ENCODE measurements at places on chromosomes 6 and 20.

GRCh38 chr6:36623547-36624459 is 29.6 kb downstream of the SRSF3 start:
- peak; percentile 90 for DNase-seq

DNA sequence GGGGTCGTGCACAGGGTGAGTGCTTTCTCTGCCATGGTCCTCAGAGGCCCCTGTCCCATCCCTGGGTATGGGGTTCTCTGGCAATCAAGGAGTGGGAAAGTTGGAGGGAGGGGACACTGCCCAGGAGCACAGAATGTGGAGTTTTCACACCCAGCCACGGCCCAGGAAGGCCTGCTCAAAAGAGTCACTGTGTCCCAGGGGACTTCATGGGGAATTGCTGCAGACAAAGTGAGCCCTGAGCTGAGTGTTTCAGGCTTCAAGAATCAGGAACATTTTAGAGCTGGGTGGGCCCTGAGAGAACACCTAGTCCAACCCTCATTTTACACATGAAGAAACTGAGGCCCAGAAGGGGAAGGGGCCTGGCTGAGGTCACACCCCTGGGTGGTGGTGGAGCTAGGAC is 5.7 kb downstream of the MAPK13 start:
- DNase-seq = no peak

DNA sequence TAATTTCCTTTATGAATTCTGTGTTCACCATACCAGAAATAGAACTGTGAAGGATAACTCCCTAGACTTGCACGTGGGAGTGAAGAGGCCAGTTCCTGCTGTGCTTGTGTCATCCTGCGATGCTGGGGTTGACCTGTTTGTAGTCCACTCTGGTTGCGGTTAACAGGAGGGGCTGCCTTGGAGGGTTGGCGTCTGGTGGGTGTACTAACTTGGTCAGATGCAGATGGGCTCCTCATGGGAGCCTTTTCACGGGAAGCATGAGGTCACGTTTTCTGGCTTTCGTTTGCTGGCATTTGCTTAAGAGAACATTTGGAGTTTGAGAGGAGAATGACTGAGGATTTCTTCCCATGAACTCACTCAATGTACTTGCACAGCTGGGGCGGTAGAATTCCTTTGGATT is 41.2 kb downstream of the IGF2R start:
- no peak for DNase-seq

GRCh38 chr20:40949346-40949745 is 79.3 kb upstream of the TOP1 start:
- no peak for DNase-seq

- no peak for DNase-seq
Observed at GRCh38 chr6:11208267-11208666, 24.2 kb downstream of the NEDD9 start.

DNA sequence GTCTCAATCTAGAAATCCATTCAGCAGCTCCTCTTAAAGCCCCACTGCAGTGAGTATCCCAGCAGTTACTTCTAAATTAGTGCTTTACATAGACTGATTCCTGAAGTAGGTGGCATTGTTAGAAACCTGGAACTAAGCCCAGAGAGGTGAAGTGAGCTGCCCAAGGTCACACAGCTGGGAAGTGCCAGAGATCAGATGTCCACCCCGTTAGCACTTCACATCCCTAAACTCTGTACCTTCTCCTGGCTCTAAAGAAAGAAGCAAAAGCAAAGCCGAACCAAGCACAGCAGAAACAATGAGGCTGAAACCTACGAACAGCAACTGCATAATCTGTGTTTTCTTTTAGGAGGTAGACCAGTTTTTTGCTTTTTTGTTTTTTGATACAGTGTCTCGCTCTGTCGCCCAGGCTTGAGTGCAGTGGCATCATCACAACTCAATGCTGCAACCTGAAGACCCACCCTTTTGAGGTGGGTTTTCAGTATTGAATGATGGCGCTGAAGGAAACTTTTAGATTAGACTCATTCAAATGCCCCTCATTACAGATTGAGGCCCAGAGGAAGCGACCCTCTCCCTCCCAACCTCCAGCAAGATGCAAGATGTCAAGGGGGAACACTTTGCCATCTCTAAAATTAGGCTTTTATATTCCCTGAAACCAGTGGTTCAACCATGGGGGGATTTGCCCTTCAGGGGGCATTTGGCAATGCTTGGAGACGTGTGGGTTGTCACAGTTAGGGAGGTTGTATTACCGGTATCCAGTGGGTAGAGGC is 3.2 kb upstream of the ZMYND8 start:
- DNase-seq = no peak

DNA sequence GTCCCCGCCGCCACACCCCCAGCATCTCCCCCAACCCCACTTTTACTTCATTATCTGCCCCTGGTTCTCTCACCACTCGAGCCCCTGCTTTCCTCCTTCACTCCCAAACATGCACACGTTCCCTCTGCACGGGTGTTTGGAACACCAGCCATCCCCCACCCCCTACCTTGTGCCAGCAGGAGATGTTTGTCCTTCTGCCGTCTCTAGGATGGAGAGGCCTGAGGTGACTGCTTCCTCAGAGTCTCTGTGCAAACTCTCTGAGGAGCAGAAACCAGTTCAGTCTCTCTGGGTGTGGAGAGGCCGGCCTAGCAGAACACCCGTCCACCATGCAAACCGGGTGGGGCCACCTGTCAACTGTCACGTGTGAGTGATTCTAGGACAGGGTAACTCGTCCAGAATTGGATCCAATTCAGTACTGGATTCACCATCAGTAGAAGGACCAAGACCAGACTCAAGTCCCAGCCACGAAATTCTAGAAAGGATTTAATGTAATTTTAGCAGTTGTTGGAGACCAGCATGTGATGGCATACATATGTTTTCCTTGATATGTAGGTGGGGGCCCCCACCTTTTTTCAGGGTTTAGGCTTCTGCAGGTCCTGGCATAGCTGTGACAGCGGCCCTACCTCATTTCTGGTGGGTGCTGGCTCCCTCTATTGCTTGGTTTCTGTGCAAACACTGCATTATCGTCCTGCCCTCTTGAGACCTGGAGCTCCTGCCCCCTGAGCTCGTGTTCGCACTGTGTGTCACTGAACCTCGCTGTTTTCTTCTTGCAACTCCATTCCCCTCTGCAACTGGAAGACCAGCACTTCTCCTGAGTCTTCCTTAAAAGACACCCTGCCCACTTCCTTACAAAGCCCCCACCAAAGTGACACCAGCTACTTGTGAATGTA is at the start of gene RAET1E:
Gene RAET1E, minus strand, starts transcription at position 259 of the 890 bp plus-strand sequence. CDS start 7,212 bp downstream, outside the sequence.
- DNase-seq = no peak

GRCh38 chr20:56896447-56896846 is 267.3 kb downstream of the TFAP2C start:
- DNase-seq = no peak

GRCh38 chr20:24991897-24992486 is 559 bp downstream of the APMAP start:
- DNase-seq = peak; percentile 54

DNA sequence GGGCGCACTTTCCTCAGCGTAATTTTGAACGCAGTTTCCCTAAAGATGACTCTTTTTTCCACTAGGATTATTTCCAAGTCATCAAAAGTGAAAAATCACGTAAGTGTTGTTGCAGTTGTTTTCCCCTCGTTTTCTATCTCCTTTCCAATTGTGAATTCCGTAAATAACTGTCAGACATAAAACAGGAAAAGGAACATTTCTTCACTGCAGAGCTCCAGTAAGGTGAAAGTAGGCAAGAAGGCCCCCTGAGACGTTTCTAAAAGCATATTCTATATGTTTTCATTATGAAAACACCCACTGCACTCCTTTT is 17.8 kb downstream of the HIVEP2 start:
- DNase-seq = no peak

- no peak for DNase-seq
Observed at GRCh38 chr6:17972978-17973622, 14.3 kb downstream of the KIF13A start.

DNA sequence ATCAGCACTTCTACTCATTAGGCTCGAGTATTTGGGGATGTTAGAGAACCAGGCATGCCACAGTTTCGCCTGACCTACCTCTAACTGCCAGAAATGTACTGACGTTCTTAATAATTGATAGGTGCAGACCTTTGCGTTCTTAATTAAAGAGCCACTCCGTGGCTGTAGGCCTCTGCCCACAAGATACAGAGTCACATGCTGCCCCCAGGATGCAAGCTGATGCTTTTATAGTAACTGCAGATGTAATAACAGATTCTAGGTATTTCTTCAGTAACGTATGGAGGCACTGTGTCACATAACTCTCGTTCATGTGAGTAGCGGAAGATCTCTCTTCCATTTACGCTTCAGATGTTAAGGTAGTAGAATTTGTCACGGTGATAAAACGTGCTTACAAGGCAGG is 113.2 kb downstream of the RPP40 start:
- DNase-seq = no peak

DNA sequence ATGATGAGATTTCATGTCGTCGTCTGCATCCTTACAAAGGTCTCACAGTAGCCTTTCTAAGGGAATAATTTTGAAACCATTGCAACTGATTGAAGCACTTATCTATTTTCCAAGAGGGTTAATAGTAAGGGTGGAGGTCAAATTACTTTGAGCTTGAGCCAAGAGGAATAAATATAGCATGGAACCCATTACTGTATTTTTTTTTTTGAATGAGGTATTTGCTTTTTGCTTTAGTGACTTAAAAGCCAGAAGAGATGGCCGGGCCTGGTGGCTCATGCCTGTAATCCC is 78.3 kb downstream of the SCAND1 start:
- DNase-seq = no peak

DNA sequence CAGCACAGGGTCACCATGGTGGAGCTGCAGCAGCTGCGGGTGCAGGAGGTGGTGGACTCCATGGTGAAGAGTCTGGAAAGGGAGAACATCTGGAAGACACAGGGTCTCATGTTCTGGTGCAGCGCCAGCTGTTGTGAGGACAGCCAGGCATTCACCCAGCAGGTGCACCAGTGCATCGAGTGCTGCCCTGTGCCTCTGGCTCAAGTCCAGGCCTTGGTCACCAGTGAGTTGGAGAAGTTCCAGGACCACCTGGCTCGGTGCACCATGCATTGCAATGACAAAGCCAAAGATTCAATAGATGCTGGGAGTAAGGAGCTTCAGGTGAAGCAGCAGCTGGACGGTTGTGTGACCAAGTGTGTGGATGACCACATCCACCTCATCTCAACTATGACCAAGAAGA is 22.9 kb upstream of the RIPK1 start:
- DNase-seq = no peak

DNA sequence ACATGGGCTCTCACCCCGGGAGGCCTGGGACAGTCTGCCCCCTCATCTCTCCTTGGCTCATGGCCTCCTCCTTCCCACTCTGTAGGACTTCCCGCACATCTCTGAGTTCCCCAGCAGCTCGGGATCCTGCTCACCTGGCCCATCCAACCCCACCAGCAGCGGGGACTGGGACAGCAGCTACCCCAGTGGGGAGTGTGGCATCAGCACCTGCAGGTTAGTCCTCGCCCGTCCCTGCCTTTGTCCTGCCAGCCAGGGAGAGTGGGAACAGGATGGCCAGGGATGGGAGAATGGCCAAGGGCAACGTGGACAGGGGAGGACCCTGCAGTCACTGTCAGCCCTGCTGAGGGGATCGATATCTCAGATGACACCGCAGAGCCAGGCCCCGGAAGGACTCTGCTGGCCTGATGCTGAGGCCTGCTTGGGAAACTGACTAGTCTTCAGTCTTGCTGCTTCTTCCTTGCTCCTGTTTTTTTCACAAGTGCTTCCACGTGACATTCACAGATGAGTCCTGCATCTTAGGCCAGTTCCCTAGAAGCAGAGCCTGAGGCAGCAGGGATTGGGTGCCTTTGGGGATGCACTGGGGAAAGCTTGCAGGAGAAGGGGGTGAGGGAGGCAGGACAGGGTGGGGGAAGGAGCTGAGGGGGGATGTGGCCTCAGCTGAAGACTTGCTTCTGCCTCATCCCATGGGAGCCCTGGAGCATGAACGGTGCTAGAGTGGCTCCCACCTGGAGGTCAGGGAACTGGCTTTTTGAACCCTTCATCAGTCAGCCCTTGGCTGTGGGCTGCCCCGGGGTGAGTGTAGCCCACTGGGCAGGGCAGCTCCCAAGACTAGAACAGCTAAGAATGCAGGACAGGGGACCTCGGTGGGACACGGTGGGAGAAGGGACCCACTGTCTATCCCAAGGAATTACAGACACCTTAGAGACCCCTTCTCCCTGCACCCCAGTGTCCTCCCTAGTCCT is 120.1 kb downstream of the JPH2 start:
- no peak for DNase-seq

- DNase-seq = no peak
Observed at GRCh38 chr6:139395891-139396301, 21.4 kb upstream of the CITED2 start.

- DNase-seq = peak; percentile 83
Observed at GRCh38 chr6:31122791-31123706, 2.8 kb upstream of the CDSN start.

DNA sequence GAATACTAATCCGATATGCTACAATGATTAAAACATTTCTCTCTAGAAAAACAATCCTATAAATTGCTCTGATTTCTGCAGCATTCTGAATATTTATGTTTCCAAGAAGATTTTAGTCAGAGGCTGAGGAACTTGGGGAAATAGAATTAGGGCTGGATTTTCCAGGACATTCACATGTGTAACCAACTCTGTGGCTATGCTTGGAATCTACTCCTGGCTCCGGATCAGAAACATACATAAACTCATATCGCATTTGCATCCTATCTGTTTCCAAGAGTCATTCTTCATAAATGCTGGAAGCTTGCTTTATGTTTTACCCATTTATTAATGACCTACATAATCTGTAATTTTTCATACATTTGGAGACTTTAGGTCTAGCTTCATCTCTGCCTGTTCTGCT is 459.9 kb upstream of the MARCKS start:
- no peak for DNase-seq

- DNase-seq = no peak
Observed at GRCh38 chr20:20895537-20895936, 183.1 kb upstream of the RALGAPA2 start.

- DNase-seq = no peak
Observed at GRCh38 chr20:47276851-47277534, 79.5 kb downstream of the ZMYND8 start.

DNA sequence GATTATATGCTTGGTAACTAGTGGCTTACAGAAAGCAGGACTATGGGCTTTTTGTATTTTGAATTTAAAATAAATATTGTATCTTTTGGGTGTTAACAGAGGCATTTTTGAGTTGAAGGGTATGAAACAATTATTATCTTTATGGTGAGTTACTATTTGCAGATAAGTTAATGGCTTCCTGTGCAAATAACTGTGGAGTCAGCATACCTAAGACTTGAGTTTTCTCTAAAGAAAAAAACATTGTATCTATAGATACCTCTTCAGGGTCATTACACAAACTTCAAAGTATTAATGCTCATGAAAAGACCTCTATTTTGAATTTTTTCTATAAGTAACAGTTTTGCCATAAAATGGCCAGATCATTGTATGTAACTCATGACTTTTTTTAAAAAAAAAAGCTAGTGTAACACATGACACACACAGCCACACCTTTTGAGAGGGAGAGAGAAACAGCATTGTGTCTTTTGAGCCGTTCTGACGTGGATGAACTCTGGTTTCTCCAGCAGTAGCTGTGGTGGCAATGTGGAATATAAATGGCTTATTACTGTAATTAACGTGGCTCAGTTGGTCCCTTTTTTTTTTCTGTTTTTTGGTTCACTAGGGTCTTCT is 36.3 kb downstream of the PLEKHG1 start:
- peak; percentile 34 for DNase-seq

GRCh38 chr6:142251930-142252445 is 49.8 kb upstream of the ADGRG6 start:
- no peak for DNase-seq

Data from hepatocyte (in vitro differentiated cells).